ENCODE measurements at places on chromosomes 6 and 20.

GRCh38 chr6:26556263-26557070 is 18.3 kb downstream of the HMGN4 start:
- DNase-seq = peak; percentile 83

DNA sequence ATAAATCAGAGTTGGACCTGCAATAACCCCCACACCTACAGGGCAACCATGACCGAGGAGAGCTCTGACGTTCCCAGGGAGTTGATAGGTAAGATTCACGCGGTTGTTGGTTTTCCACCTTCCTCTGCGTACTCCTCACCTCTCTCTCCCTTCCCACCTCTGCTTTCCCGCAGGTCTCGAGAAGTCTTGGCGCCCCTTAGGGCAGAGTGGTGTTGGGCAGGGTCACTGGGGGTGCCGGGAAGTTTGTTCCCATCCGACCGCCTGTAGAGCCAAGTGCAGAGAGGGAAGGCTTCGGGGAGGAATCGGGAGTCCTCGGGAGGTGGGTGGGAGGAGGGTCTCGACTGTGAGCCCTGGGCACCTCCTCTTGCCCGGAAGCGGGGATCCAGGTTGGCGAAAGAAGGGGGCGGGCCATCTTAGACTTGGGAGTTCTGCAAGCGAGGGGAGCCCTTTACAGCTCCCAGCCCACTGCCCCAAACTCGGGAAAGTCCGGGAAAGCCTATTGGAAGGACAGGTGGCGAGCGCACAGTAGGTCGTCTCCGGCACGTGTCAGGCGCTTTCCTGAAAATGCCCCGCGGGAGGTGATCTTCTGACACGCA is 672 bp downstream of the CARMIL1 start:
- DNase-seq = peak; percentile 9

DNA sequence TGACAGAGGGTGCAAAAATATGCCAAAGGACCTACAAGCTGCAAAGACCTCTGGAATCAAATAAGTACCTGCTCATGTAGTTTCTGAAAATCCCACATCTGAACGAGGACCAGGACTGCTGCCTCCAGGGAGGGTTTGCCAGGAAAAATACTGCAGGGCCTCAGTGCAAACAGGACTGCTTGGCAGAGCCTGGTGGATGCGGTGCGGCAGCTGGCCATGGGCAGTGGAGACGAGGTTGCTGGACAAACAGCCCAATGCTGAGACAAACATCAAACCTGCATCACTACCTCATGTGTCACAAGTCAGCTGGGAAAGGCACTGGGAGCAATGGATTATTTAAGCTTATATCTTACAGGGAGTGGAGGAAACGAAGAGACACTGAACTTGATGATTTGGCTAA is 238.8 kb downstream of the PAX1 start:
- DNase-seq = no peak

DNA sequence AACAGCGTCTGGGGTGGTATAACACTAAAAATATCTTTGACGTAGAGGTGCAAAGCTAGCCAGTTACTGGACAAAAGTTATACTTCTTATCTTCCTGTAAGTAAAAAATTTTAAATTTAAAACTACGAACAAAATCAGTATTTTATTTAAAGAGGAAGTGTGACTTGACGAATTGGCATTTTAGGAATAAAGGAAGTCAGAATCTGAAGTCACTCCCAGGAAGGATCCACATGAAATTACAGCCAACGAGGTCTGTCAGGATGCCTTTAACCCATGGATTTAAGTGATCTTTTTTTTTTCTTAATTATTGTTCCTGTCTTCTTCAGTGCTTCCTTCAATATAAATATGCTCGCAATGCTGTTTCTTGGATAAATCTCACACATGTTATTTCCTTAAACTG is 27.2 kb upstream of the SNX9 start:
- no peak for DNase-seq

DNA sequence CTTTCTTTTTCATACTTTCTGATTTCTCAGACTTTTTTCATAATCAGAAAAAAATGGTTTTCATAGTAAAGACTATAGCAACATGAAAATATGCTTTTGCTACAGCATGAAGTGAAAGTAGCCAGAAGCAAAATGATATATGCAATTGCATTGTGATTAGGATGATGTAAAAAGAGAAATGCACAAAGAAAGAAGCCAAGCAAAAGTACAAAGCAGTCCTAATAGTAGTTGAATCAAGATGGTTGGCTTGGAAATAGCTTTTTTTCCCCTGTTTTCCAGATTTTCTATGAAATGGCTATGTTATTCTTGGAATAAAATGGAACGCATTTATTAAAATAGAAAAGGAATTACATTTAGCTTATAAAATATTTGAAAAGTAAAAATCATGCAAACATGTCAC is 77.3 kb downstream of the SEL1L2 start:
- no peak for DNase-seq

- DNase-seq = no peak
Measured at GRCh38 chr6:154782193-154782592, 49.0 kb downstream of the SCAF8 start.

- DNase-seq = no peak
Measured at GRCh38 chr6:107794771-107795170, 29.3 kb downstream of the SCML4 start.

DNA sequence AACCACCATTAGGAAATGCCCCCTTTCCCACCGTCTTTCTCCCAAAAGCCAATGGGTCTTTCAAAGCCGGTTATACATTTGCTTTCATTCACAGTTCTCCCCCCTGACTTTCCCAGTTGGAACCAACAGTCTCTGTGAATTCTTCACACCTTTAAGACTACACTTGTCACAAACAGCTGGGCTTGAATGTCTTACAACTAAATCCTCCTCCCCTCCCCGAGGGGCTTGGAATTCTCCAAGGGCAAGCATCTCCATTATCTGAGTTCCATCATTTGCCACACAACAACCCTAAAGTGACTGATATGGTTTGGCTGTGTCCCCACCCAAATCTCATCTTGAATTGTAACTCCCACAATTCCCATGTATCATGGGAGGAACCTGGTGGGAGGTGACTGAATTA is 12.9 kb downstream of the ZFP64 start:
- no peak for DNase-seq

GRCh38 chr6:30821862-30822784 is 62.2 kb upstream of the DDR1 start:
- no peak for DNase-seq

GRCh38 chr6:13668291-13668928 is 43.2 kb downstream of the RANBP9 start:
- peak; percentile 59 for DNase-seq

DNA sequence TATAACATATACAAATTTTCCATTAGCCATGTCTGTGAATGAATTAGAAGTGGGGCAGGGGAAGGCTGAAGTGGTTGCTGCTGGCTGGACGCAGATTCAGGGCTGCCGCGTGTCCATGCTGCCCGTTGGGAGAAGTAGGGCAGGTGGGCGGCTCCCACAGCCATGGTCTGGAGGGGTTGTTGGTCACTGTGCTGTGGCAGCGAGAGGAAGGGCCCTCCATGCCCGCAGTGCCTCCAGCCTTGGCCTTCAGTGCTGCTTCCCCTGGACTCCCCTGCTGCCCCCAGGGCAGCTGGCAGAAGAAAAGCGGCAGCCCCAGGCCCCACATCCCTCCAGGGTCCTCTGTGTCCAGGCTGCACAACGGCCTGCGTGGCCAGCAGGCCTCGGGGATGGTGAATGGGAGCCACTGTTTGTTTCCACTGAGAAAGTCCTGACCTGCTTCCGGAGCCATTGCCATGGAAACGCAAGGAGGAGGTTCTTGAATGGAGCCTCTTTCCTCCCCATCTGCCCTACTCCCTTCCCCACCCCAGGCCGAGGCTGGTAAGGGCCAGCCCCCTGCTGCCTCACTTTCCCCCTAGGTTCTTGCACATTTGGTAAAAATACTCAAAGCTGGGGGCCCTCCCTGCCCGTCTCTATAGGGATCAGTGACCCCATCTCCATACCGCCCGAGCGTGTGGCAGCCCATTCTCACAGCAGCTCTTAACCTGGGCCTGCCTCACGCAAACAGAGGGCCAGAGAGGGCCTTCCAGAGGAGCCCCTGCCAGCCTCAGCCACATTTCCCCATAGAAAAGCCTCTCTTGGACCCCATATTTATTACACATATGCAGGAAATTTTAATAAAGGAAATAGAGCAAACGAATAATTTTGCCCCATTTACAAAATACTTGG is 113.3 kb downstream of the SASH1 start:
- DNase-seq = no peak

Measured in NCI-H226 (cell line).